ENCODE measurements at places on chromosomes 7 and 10.

- no peak for DNase-seq
Measured at GRCh38 chr7:13055732-13056368, 368.4 kb downstream of the ARL4A start.

DNA sequence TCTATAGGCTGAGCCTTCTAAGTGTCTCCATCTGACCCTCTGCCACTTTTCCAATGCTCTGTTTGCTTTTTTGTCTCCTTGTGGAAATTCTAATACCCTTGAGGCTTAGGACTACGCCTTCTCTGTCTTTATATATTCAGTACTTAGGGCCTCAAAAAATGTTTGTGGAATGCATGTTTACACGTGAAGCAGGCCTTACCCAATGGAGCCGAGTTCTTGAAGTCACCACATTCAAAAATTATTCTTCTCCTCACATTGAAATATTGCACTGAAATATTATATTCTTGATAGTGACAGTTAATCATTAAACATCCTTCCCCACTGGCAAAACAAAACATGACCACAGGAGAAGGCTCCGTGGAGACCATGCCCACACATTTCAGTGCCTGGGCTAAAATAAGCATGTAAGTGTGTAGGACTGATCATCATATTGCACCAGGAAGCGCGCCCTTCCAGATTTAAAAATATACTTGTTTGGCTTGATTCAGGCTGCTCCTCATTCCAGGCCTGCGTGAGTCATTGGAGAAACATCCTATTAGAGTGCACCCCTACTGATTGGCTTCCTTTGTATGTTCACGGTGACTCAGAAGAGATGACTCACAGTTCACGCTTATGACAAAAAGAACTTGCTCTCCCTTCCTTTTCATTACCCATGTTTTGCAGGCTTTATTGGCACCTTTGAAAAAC is 307.4 kb upstream of the AOAH start:
- peak; percentile 99 for DNase-seq

- DNase-seq, result peak; percentile 89
Measured at GRCh38 chr7:37201003-37201875, 247.4 kb downstream of the ELMO1 start.

GRCh38 chr10:123800289-123800688 is 91.3 kb downstream of the CPXM2 start:
- peak; percentile 33 for DNase-seq

DNA sequence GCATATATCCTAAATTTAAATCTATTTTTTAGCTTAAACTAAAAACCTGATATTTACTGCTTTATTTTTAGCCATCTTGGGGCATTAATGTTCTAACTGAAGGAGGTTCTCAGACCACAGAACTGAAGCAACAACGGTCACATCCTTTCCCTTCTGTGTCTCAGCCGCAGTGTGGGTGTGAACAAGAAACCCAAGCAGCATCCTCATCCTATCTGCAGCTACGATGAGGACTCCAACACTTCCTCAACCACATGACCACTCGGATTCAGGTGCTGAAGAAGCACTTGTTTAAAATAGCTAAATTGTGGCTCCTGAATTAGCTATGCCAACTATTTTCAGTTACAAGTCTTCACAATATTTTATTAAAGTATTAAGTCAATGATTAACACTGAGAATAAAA is 5.3 kb downstream of the ESYT2 start:
- no peak for DNase-seq

- DNase-seq, result peak; percentile 30
Measured at GRCh38 chr10:17061418-17061817, 68.2 kb downstream of the CUBN start.

DNA sequence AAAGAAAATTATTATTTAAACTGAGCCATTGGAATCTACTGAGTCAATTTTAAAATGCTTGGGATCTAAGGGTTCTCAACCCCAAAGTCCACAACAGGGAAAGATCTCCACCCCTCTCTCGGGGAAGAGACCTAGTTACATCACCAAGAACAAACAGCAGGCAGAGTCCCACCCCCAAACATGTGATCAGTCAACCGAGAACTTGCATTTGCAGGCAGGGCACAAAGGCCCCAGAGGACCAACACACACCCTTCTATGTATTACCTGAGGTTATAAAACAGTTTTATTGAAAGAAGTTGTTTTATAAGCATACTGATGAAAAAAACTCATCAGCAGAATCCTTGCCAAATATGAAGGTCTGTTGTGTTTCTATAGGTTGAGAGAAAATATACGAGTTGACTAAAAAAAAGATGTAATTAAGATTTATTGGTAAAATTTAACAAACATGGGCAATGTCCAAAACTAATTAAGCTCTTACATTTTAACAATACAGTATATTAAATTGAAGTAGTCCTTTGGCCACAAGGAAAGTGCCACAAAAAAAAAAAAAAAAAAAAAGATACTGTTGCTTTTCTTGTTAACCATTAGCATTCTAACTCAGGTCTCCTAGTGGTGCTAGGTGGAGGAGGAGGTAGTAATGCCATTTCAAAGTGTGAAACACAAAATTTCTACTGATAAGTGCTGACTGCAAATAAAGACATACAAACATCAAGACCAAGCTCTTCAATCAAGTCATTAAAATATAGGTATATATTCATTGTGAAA is 975 bp upstream of the USP54 start:
- DNase-seq, result peak; percentile 64

DNA sequence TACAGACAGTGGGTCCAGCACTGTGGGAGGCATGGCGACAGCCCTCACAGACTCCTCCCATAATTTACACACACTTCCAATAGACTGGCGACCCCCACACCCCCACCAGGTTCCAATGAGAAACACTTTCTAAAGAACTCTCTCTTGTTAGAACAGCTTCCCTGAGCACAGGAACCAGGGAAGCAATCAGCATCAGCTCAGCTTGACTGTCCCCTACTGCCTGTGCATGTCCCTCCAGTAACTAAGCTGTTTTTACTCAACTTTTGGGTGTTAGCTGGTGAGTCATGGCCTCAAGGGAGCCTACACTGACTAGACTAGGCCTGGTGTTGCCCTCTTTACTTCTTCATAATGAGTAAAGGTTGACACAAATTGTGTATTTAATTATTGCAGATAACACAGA is 32.6 kb upstream of the HERPUD2 start:
- no peak for DNase-seq

- peak; percentile 91 for DNase-seq
Measured at GRCh38 chr7:74355091-74355490, 65.9 kb downstream of the CLIP2 start.

GRCh38 chr7:111089822-111090426 is 1.0 kb upstream of the LRRN3 start:
- DNase-seq, result peak; percentile 74

- DNase-seq, result peak; percentile 58
Measured at GRCh38 chr10:95560278-95561176, 644 bp downstream of the SORBS1 start.

DNA sequence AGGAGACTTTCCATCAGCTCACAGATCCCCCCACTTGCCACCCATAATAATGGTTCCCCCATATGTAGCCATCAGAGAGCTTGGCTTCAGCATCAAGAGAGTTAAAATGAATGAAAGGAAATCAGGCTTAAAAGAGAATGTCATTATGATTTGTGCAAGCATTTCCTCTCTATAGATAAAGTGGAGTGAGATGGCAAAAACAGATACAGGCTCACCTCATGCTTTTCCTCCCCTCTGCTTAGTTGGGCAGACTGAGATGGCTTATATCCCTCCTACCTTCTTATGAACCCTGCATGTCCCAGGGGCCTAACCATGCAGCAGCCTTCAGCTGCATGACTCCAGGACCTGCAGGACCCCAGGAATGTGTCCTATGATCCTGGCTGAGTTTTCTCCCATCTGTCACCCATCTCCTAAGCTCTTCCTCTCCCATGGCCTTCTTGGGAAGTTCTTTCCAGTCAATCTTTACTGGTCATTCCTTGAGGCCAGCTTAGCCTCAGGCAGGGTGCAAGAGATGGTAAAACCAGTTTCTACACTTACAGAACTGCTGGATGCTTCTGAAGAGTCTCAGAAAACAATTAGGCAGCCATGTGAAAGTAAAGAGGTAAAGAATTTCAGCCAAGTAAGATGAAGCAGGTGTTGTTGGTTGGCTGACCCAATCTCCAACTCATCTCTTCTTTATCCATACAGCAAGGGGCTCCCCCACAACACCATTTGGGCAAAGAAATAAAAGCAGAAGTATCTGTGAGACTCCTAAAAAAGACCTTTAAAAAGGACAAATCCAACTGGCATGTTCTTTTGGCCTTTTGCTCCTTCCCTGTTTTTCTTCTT is 159.7 kb downstream of the RTKN2 start:
- DNase-seq, result no peak

DNA sequence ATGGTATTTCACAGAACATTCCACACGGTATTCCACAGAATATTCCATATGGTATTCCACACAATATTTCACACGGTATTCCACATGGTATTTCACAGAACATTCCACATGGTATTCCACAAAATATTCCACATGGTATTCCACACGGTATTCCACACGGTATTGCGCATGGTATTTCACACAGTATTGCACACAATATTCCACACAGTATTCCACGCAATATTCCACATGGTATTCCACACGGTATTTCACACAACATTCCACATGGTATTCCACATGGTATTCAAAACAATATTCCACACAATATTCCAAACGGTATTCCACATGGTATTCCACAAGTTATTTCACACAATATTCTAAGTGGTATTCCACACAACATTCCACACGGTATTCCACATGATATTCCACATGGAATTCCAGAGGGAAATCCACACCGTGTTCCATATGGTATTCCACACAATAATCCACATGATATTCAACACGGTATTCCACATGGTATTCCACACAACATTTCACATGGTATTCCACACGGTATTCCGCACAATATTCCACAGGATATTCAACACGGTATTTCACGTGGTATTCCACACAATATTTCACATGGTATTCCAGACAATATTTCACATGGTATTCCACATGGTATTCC is 136.7 kb upstream of the CHST15 start:
- no peak for DNase-seq

DNA sequence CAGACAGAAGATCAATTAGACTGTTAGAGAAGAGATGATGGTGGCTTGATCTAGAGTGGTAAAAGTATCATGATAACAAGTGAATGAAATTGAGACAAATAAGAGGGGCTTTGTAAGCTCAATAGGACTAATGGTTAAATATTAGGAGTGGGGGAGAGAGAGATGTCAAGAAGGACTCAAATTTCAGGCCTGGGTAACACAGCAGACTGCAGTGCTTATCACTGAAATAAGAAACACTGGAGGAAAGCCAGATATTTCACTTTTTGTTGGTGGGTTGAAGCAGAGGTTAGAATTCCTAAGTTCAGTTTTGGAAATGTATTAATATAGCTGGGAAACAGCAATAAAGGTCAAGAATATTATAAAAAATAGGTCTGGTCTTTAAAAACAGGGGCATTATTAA is 74.6 kb downstream of the ORC5 start:
- no peak for DNase-seq

GRCh38 chr10:47326927-47327330 is 4.7 kb downstream of the GDF2 start:
- no peak for DNase-seq

DNA sequence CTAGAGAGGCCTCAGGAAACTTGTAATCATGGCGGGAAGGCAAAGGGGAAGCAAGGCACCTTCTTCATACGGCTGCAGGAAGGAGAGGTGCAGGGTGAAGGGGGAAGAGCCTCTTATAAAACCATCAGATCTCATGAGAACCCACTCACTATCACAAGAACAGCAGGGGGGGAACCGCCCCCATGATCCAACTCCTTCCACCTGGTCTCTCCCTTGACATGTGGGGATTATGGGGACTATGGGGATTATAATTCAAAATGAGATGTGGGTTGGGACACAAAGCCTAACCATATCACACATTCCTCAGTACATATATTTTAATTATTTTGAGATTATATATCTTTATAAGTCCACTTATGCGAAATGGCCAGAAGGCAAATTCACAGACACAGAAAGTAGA is 8.9 kb downstream of the HK1 start:
- DNase-seq, result no peak

DNA sequence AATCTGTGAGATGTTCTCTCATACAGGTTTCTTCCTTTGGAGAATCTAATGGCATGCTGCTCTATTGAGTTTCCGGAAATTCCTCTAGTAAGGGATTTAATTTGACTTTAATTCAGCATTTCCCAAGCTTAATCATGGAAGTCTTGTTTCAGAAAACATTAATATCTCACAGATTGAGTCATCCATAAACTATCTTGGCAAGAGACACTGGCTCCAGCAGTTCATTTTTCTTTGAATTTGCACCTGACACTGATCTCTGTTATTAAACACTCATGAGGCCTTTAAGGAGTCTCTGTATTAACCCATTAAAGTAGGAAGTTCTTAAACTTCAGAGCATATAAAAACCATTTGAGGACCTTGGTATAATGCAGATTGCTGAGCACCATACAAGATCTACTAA is 3.6 kb upstream of the ITGB8 start:
- DNase-seq, result peak; percentile 63

- no peak for DNase-seq
Measured at GRCh38 chr10:83252169-83252568, 887.1 kb upstream of the GHITM start.

DNA sequence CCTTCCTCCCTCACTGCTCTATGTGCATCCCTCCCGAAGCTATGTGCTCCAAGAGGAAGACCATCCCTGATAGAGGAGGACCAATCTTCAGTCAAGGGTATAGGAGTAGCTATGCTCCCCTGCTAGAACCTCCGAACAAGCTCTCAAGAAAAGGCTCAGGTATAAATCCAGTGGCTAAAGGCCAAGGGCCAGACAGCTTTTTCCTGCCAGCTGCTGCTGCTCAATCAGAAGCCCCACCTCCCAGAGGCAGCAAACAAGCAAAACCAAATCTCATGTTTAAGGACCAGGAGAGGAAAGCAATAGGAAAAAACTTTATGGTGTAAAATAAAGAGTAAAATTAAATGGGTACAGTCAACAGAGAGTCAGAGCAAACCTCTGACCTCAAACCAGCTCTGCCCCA is 187.2 kb downstream of the FGFR2 start:
- no peak for DNase-seq

GRCh38 chr10:119219871-119220270 is 12.5 kb downstream of the GRK5 start:
- no peak for DNase-seq

- DNase-seq, result peak; percentile 8
Measured at GRCh38 chr10:90462749-90463470, 394.9 kb downstream of the HTR7 start.

DNA sequence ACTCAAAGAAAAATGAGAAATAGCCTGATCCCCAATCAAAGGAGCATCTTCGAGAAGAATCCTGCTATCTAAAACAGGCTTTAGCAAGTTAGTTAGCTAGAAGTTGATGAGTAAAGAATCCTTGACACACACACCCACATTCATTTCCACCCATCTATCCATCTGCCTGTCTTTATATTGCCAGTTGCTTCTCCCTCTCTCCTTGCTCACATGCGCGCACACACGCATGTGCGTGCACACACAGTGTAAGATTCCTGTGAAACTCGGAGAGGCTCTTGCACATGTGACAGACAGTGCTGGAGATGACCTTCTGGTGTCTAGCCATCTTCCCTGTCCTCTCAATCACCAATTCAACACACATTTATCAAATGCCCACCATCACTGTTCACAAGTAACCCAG is 393.3 kb downstream of the PLXNA4 start:
- DNase-seq, result no peak
